Right cardiac atrium (tissue), 5 donors: ENCODE measurements at places on chromosomes 12 and 14.

DNA sequence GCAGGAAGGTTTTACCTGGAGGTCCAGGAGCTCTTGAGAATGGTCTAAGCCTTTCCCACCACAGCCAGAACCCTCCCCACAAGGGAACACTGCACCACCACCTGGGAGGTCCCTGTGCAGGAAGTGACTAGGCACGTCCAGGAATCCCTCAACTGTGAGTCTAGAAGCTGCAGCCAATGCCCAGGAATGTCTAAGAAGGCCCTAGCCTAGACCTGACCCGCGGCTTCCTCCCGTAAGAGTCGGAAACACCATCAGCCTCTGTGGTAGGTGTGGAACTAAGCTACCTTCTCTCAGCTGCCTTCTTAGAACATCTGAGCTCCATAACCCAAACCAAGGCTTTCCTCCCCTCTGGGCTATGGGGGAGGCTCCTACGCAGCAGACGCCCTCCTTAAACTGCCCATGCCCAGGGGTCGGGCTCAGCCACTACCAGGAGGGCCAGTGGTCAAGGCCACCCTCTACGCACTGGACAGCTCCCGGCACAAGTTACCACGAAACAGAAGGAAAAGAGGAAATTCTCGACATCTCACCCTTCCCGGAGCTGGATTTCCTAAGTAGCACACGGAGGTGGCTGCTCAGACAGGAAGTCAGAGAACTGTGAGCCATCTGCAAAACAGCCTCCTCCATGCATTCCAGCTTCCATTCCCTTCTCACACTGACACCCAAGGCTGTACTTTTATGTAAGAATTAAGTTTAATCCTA lies 25.5 kb downstream of the ZFYVE21 start:
- DNase-seq: no peak

GRCh38 chr14:67413806-67414769 lies 2.1 kb upstream of the PLEK2 start:
- DNase-seq: peak; percentile 39

DNA sequence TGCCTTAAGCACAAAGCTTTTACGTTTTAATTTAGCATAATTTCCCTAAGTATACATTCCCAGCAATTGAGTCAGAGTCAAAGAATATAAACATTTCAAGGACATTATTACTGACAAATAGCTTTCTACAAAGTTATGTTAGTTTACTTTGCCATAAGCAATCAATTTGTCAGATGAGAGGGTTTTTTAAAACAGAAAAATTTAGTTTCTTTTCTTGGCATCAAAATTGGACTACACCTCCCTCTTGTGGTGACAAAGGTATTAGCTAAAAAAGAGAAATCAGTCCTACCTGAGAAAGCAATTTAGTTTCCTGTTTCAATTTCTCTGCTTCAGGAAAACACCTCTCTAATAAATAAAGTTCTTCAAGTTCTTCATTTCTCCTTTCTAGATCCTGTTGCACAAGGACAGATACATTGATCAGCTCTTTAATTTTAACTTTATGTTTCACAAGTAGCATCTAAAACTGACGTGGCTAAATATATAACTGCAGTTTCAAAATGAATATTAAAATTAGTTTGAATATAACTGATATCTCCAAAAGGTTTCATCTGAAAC lies 39.9 kb downstream of the DNAI7 start:
- no peak for DNase-seq

DNA sequence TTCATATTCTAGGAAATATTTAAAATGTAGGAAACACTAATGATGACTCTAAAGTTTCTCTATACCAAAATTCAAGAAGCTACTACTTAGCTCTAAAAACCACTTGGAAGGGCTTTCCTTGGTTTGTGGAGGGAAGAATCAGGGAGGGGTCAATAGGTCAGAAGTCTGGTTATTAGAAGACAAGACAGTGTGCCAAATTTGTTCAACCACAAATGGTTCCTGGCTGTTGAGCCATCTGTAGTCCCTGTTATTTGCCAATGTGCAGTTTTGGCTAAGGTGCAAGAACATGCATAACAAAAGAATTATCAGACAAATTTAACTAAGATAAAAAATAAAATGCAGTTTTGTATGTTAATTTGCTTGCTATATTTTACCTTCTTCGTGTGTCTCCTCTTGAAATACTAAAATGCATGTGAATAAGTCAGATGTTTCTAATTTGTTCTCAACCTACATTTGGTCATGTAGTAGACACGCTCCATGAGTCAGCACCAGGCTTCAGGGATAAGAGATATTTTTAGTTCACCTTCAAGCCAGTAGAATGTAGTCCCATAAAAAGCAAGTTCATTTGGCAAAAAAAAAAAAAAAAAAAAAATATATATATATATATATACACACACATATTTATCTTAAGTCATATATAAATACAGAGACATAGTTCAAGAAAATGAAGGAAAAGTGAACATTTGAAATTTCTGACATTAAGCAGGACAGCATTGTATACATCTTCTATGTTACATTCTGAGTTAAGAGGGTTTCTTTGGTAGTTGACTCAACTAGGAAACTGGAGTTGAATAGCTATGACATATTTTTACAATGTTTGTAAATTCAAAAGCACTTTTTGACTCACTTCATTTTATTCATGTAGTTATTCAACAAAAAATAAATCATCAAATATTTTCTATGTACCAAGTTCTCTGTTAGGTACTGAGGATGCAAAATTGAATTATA lies 123.3 kb downstream of the KCNC2 start:
- no peak for DNase-seq
